ENCODE measurements at places on chromosomes 7 and 10.
A peak's percentile ranks its signal among the peaks of the same experiment; 100 is the strongest.

DNA sequence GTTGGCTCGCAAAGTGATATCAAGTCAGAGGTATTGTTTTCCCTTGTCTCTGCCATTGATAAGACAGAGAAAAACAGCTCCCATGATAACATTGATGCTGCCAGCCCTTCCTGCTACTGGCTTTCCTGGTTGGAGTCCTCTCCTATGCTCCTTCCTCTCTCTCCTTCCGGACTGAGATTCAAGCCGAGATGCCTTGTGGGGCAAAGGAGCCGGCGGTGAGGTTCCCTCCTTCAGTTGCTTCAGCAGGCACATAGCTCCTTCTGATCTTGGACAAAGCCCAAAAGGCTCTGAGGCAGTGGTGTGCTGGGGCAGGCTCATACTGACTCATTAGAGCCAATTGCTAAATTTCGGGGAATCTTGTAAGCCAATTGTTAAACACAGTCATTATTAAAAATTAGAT, 8.8 kb upstream of the ZCCHC24 start:
- DNase-seq = no peak

DNA sequence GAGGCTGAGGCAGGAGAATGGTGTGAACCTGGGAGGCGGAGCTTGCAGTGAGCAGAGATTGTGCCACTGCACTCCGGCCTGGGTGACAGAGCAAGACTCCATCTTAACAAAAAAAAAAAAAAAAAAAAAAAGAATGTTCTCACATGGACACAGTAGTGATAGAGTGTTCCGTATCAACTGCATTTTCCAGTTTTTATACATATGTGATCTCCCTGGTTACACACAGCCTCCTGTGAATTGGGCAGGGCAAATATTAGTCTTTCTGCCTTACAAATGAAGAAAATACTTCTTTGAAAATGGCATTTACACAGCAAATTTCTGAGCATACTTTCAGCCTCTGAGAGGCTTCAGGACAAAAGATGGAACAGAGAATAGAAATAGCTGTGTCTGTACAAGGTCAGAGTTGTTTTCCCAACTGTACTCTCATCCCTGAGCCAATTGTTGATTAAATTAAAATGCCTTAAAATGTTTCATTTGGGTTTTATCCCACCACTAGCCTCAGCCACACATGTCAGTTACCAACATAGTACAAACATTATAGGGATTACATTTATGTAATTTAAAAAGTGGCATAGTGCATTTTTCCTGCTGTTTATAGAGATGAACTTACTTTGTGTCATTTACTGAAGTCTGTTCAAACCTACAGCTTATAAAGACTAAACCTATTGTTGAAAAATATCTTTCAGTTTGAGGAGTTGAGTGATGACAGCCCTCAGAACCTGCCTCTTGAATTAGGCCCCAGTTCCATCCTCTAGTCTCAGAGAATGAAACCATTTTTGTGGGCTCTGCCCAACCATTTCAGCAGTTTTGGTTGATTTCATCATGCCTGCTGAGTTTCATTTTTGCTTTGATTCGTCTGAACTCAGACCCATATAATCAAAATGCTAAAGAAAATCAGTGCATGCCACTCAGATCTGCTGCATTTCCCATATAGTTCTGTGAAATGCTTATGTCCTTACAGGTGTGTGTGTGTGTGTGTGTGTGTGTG, 609.4 kb upstream of the C7orf33 start:
- no peak for DNase-seq

GRCh38 chr10:72831696-72832409, 61.7 kb upstream of the OIT3 start:
- DNase-seq = no peak

GRCh38 chr10:63865210-63865609, 344.0 kb downstream of the REEP3 start:
- no peak for DNase-seq

DNA sequence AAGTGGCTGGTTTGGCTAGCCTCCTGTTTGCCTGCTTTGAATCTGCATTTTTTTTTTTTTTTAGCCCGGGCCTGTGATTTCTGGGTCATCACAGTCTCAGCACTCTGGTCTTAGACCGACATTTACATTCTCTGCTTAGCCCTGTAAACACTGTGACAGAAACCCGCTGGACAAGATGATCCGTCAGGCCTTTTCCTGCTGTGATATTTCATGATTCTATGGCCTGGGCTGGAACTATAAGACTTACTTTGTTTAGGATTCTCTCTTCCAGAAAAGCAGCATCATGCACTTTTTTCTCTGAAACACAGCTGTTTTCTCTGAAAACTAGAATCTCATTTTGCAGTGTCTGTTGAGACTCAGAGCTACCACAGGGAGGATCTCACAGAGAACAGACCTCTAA, 705.5 kb downstream of the GRID1 start:
- DNase-seq = no peak

- DNase-seq = no peak
Measured at GRCh38 chr7:120114626-120115025, 158.3 kb upstream of the KCND2 start.

DNA sequence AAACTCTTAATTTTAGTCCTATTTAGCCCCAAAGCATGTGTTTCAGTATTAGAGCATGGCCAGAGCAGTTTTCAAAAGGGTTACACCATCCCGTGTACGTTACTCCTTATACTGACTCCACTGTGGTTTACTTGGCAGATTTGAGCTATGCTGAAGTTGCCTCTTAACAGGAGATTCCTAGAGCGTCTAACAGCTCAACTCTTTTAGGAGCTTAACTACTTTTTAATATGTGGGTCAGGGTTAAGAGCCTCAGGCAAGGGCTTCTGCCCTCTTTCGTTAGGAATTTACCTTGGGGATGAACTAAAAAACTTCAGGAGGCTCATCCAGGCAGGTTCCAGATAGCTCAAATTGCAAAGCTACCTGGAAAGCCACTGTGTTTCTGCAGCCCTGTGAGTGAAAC, 674.8 kb upstream of the C7orf33 start:
- DNase-seq = no peak

DNA sequence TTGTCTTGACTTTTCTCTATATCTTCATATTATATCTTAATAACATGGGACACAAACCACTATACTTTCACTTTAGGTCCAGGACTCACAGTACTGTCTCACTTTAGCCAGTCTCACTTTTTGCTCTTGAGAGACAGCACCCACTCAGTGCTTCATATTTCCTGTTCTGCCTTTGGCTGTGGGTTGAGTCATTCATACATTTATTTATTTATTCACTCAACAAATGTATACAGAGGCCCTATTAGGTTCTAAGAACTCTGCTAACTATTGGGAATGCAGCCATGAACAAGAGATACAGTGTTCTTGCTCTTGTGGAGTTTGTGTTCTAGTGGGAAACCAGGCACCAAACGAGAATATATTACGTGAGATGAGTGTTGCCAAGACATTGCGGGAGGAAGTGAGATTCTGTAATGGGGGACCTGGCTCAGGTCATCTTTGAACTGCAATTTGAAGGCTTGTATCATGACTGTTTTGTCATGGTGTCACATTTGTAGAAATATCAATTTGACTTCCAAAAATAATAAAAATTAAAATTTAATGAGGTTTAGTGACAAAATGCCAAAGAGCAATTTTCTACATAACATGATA, 190.1 kb downstream of the SDHAF3 start:
- no peak for DNase-seq

DNA sequence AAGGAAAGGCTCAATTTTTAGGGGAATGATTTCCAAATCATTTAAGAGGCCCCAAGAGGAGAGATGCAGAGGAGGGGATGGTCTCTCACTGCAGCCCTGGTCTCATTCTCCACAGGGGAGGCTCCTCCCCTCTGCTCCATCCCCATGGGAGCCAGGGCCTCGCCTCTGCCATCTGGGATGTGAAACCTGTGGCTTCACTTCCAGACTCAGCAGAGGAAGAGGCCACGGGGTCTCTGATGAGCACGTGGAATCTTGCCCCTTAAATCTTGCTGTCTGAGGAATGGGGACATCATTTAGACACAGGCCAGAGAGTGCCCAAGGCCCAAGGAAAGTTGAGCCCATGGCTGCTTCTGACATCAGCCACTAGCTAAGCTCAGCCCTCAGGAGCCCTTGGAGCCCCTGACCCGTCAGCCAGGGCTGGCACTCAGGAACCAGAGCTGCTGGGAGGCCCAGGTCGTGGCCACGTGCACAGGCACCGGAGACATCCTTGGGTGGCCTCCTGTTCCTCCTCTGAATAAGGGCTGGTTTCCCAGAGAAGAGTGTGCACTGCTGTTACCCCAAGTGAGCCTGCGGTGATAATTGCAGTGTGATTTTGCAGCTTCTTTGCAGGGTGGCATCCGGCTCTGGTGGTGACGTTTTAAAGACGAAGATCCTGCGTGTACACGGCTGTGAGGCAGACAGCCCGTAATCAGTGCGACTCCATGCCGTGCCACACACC, 50.5 kb downstream of the VIPR2 start:
- no peak for DNase-seq

DNA sequence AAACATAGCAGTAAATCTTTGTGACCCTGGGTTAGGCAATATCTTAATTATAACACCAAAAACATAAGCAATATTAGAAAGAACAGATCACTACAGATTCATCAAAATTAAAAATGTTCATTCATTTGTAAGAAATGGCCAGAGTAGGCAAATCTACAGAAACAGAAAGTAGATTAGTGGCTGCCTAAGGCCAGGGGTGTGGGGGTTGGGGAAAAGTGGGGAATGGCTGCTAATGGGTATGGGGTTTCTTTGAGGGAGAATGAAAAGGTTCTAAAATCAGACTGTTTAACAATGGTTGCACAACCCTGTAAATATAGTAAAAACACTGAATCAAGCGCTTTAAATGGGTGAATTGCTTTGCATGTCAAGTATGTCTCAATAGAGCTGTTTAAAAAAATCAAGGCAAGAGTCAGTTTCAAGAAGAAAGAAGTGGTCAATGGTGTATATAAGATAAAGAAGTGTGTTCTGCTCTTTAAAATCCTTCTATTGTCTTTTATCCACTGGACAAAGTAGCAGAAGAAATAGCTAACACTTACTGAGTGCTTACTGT, 42.6 kb downstream of the CDK6 start:
- no peak for DNase-seq

DNA sequence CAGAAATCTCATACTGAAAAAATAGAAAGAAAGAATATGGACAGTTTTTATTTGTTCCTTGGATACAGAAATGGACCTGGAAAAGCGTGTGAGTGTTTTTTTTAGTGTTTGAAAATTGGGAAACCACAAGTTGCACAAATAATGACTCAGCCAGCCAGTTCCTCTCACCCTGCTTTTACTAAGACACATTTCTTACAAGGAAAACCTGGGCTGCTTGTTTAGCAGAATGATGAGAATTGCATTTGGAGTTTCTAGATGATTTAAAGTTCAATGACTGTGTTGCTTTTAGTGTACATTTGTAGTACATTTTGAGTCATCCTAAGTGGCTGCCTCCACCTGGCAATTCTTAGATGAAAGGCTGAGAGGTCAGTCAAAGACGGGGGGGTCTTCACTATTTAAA, 218.7 kb downstream of the ABCA13 start:
- no peak for DNase-seq

GRCh38 chr7:20783700-20784387, 2.8 kb downstream of the SP8 start:
- no peak for DNase-seq

GRCh38 chr7:158315881-158316280, 271.7 kb downstream of the PTPRN2 start:
- no peak for DNase-seq

- no peak for DNase-seq
Measured at GRCh38 chr10:69401416-69401815, 15.3 kb downstream of the TACR2 start.

DNA sequence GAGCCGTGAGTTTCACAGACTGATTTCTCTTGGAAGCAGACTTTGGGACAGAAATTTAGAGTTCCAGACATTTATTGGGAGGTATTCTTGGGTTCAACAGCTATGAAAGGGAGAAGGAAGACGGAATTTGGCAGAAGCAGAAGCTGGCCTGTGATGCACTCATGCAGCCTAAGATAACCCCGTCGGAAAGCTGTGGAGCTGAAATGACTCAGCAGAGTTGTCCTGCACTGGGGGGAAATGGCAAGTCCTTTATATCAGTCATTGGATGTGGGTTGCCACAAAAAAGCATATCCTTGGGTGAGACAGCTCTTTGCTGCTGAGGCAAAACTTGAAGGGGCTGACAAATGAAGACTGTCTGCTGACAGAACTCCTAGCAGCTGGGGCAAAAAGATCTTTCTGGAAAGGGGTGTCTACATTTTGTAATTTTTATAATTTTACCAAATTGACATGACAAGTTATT, 11.5 kb upstream of the MICU1 start:
- DNase-seq = peak; percentile 34

- peak; percentile 8 for DNase-seq
Measured at GRCh38 chr10:110643035-110643652, 992 bp upstream of the RBM20 start.

DNA sequence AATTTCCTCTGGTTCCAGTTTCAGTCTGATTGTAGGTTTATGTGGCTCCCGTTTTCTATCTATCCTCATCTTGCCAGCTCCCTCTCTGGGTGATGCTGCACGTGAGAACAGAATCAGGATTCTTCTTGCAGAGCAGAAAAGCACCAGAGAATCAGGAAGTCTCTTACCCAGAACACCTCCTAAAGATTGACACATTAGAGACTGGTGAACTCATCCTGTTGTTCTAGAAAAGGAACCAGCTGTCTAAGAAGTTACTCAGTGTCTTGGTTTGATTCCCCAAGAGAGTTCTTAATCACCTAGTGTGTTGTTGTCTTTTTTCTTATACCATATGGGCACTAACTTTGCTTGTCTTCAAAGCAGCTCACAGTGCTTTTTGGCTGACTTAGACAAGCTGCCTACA, 152.4 kb downstream of the DGKI start:
- DNase-seq = no peak

DNA sequence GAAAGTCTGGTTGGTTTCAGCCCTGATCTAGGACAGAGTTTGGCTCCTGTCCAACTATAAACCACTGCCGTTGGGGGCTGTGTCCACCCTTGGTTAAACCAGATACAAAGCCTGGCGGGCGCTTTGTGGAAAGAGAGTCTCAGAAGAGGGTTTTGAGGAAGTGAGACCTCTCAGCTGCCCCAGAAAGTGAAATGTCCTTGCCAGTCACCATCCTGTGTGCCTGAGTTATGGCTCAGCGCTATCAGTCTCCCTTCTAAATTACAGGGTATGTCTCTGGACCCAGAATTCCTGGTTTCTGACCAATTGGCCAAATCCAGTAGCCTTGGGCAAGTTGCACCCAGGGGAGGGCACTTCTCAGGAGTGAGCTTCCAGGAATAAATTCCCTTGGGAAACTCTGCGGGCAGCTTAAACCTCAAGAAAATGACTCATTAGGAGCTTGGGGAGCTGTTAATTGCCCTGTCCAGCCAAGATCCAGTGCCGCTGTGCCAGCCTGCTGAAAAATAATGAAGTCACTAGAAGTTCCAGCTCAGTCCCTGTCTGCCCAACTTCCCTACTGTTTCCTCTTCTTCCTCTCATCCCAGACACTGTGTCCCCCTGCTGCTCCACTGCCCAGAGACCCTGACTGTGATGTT, 66.7 kb upstream of the PDZD8 start:
- DNase-seq = no peak

GRCh38 chr7:2607122-2607922, 24.5 kb upstream of the TTYH3 start:
- DNase-seq = no peak

- DNase-seq = no peak
Measured at GRCh38 chr10:32937911-32938424, 20.1 kb downstream of the ITGB1 start.
